ENCODE measurements at places on chromosomes 13 and 19.

DNA sequence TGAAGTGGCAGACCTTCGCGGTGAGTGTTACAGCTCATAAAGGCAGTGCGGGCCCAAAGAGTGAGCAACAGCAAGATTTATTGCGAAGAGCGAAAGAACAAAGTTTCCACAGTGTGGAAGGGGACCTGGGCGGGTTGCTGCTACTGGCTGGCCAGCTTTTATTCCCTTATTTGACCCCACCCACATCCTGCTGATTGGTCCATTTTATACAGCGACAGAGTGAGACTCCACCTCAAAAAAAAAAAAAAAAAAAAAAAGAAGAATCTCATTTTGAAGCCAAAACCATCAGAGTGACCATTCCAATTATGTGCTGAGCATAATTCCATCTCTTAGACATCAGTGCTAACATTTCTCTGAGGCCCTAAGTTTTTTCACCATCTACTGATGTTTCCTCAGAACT is 1.9 kb upstream of the ZNF552 start:
- no peak for DNase-seq

GRCh38 chr13:24097667-24098066 is 62.9 kb upstream of the SPATA13 start:
- DNase-seq, result no peak

GRCh38 chr19:7691497-7691896 is 10.4 kb downstream of the FCER2 start:
- DNase-seq, result no peak

GRCh38 chr19:17074634-17075034 is 618 bp downstream of the HAUS8 start:
- no peak for DNase-seq

DNA sequence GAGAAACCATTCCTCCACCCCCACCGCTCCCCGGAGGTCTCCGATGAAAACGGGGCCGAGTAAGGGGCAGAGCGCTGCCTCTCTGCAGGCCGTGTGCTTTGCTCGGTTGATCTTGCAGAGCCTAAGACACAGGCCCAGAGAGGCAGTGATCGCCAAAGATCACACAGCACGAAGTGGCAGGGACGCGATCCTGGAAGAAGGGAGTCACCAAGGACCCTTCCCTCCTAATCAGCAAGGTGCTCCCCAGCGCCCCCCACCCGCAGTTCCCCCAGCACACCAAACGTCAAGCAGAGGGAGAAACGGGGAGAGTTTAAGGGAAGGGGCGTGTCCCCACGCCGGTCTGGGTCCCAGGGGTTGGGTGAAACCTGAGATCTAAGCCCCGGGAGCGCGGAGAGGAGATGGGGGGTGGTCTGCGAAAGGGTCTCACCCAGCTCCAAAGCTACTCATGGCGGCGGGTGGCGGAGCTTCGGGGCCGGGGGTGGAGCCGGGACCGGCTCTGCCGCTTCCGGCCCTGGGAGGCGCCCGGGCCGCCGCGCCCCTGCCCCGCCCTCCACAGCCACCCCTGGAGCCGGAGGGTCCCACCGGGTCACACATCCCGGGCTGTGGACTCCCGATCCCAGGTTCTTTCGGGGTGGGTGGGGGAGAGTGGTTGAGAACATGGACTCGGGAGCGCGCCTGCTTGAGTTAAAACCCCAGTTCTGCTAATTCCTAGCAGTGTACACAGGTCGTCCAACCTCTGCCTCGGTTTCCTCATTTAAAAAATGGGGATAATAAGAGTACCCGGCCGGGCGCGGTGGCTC is at the start of gene EML2:
EML2 (minus strand) TSS at position 468 of the 800 bp plus-strand sequence; CDS start at position 447, 21 bp downstream.
- DNase-seq, result no peak
